T1000 (cell line): ENCODE measurements at places on chromosomes 16 and 17.

DNA sequence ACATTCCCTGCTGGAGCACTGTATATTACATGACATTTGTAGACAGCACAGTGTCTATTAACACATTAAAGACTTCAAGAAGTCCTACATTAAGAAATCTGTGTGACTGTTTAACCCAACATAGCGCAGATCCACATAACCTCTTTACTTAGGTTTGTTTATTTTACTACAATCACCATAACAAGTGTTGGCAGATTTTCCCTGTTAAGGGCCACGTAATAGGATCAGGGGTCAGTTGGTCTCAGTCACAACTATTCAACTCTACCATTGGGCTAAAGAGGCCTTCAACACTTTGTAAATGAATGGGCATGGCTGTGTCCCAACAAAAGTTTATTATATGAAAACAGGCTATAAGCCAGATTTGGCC lies 51.3 kb upstream of the ADORA2B start:
- DNase-seq = no peak

DNA sequence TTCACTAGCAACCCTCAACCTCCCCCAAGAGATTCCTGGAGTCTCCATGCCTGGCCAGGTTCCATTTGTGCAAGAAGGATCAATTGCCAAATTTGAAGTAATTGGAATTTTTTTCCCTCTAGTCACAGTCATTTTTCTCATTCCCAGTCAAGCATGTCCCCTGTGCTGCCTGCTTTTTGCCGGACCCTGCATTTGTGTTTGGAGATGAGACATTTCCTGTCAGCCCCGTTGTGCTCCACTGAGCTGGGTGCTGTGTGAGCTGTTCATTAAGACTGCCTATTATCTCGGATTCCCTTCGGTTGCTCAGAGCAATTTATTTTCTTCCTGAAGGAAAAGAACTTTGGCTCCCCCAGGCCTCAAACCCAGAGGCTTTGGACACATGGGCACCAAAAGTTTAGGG lies 201.0 kb upstream of the NLRP1 start:
- DNase-seq = no peak

GRCh38 chr17:80761110-80761871 lies 216.7 kb downstream of the RPTOR start:
- peak; percentile 23 for DNase-seq

- no peak for DNase-seq
Observed at GRCh38 chr16:50735629-50736122, 6.2 kb upstream of the CYLD start.

DNA sequence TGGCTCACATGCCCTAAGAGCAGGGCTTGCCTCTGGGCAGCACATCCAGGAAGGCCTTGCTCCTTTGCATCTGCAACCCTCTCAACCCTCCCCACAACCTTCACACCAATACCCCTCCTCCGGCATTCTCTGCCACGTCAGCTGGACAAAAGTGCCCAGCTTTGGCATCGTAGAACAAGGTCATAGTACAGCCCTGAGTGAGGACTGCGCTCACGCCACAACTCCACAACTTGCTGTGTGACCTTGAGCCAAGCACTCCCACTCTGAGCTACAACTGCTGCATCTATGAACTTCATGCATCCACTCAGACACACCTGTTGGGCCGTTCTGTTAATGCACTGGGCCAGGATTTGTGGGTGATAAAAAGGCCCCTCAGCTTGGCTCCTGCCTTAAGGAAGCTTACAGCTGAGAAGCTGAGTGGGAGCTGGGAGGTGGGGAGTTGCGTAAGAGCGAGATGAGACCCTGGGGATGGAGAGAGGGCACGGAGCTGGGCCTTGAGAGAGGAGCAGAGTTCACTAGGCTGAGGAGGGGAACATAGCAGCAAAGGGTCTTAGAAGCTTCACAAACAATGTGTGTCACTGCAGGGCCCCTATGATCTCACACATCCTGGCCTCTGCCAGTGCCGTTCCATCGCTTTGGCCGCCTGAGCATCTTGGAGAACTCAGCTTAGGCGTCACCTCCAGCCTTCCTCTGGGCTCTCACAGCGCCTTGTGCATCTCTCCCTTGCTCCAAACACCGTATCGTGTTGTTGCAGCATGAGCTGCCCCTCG lies 8.6 kb upstream of the MRC2 start:
- no peak for DNase-seq

GRCh38 chr17:41334385-41335305 lies 16.0 kb downstream of the KRT33A start:
- no peak for DNase-seq

DNA sequence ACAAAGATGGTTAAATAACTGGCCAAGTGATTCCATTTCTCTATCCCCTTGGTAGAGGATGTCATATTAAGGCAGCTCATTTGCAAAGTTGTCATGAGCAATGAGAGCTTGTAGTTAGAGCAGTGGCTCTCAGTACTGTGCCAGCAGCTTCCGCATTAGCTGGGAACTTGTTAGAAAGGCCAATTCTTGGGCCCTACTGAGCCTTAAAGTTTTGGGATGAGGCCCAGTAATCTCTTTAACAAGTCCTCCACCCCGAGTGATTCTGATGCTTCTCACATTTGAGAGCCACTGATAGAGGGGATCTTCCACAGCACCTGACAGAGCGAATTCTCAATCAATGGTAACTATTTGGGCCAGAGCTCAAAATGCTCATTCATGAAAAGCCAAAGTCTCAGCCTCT lies 20.2 kb upstream of the CCL1 start:
- no peak for DNase-seq

DNA sequence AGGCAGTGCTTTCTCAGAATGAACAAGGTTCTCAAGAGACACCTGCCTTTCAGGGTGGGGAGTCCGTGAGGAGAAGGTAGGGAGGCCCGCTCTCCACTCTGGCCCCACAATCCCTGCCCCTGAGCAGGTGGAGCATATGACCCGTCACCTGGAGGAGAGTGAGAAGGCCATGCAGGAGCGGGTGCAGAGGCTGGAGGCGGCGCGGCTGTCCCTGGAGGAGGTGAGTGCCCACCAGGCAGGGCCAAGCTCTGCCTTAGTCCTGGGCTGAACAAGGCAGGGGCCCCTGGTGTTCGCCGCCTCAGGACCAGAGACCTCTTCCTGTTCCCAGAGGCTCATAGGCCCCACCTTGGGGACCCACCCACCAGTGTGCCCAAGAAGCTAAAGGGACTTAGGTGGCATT lies 2.5 kb upstream of the RAC3 start:
- no peak for DNase-seq

DNA sequence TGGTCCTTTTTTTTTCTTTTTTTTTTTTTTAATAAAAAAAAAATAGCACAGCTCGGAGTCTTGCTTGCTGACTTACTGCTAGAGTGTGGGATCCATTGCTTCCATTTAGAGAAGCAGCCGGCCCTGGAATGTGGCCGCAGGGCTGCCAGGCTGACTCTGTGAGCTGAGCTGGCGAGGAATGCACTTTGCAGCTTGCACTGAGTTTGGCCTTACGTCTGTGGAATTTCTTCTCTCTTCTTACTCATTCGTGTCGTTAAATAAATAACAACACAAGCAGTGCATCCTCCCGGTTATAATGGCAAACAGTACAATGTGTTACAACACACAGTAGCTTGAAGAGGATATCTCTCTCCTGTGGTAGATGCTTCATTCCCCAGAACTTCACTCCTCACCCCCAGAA lies 69.2 kb downstream of the PRKCB start:
- no peak for DNase-seq

DNA sequence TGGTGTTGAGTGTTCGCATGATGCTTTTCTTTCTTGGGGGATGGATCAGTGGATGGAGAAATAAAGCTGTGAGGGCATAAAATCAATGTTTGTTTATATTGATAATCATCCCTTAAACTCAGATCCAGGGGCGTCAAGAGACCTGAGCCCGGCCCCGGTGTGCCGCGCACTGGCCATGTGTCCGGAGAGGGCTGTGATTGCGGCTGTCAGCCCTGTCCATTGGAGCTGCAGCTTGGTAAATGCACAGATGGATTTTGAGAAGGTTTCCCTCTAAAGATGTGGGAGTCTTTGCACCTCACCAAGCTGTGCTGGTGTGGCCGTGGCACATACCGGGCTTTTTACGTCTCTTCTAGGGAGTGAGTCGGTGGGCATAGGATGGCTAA lies 21.6 kb upstream of the ZNF750 start:
- DNase-seq = no peak

DNA sequence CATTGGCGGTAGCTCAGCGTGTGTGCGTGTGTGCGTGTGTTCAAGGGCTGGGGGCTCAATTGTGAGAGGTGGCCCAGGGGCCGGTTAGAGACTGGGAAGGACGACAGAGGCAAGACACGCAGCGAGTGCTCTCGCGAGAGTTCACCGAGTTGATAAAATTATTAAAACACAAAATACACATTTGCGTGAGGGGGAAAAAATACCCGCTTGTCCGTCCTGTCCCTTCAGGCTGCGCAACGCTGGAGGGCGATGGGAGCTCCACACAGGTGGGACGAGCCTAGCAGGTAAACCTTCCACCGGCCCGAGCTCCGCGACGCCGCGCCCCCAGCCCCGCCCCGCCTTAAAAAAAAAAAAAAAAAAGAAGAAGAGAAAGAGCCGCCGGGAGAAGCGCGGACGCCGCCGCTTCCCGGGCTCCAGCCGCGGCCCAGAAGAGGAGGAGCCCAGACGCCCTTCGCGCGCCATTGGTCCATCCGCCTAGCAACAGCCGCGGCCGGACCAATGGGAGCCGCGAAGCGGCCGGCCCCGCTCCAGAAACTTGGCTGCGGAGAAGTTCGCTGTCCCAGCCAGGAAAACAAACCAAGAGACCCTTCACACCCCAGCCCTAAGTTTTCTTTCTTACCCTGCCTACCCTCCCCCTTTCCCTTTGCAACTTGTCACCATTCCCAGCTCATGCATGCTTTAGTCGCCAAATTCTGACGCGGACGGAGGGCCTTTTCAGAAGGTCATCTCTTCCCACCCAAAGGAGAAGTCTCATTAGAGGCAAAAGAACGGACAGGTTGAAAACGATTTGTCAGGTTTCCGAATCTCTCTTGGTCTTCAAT lies 169.9 kb upstream of the MAF start:
- DNase-seq = peak; percentile 45

DNA sequence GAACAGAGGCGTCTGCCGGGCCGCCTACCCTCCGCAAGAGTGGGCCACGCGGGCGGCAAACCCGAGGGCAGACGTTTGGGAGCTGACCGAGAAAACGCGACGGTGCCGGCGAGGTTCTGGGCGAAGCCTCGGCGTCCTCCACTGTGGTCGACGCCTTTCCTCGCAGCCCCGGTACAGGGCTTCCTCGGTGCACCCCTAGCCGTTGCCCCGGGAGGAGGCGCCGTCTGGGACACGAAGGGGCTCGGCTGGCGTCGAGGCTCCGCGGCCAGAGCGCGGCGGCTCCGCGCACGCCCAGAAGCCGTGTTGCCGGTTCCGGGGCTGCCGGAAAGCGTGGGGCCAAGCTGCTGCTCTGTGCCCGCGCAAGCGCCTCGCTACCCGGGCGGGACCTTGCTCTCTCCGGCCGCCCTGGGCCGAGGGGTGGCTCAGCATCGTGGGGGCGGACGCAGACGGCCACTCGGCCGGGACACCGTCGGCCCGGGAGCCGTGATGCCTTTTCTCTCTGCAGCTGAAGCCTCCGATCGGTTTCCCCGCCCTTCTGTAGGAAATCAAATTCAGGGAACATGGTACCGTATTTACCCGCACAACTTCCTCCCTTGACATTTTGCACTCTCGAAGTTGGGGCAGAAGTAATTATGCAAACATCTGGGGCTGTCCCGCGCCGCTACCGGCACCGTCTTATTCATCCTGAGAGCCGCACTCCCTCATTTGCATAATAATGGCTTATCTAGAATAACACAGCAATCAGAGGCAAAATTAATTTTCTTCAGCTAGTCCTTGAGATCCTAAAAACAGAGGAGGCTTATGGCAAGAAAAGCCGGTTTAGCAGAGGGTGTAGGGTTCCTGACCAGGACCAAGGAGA lies 7.3 kb upstream of the CBX8 start:
- no peak for DNase-seq

- DNase-seq = no peak
Observed at GRCh38 chr16:66881560-66881959, 1.2 kb downstream of the PDP2 start.

DNA sequence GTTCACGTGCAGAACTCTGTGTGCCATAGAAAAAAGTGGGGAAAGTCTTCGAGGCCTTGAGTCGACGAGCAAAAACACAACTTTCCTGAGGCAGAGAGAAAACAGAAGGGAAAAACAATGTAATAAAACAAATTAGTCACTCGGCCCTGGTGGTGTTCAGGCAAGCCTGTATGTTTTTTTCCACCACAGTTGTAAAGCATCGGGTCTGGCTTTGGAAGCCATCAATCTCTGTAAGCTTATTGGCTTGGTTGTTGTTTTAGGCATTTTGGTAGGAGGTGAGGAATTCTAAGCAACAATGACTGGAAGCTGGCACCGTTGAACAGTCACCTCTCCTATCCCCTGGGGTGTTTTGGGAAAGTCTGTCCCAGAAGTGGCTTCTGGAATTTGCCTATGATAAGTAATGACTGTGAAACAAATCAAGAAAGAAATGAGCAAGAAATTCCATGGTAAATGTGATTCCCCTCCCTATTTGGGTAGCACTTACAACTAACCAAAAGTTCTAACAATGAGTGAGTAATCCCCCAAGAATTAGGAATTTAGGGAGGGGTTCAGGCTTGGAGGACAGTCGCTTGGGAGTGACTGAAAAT lies 2.8 kb downstream of the CDH13 start:
- DNase-seq = peak; percentile 40

GRCh38 chr17:79490530-79490929 lies 120.3 kb downstream of the RBFOX3 start:
- DNase-seq = no peak

- DNase-seq = no peak
Observed at GRCh38 chr17:47807421-47807820, 14.2 kb downstream of the OSBPL7 start.

DNA sequence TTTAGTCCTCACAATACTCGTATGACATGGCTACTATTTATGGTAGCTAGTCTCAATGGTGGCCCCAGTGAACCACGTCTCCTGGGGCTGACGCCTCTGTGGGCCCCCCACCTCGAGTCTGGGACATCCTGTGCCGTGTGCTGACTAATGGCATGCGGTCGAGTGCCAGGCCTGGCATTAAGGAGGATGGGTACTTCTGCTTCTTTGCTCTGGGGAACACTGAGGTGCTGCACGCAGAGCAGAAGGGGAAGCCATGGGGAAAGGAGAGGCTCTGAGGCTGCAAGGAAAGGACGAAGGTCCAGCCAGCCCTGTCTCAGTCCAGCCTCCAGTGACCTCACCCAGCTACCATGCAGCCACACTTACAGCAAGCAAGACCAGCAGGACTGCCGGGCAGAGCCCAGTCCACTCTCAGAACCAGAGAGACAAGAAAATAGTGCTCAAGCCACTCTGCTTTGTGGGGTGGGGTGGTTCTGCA lies 5.7 kb upstream of the MPRIP start:
- DNase-seq = no peak

DNA sequence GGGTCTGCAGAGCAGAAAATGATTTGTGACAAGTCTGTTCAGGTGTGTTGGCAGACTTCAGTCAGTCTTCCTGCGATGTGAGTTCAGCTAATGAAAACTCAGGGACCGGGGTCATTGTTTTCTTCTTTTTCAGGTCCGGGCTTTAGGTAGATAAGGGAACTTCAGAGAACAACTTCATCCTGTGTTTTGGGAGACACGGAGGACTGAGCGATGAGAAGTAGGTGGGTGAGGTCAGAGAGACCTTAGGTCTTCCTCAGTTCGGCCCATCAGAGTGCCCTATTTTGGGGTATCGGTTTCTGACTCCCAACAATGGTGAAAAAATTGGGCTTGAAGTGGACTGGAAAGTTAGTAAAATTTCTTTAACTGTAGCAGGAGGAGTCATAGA lies 88.9 kb upstream of the ATF7IP2 start:
- DNase-seq = no peak
